ENCODE measurements at places on chromosomes 1 and 21. TPM values are rescaled to one million over a fixed set of nuclear protein-coding genes. Genes with fewer than 3 reads are reported as not detected.

GRCh38 chr1:173097001-173097400 lies 46.3 kb upstream of the TNFSF18 start:
- DNase-seq: no peak
- no peaks in the 10 kb centered on the region for H3K36me3 ChIP-seq
- no peak overlapping the region for H3K4me3 ChIP-seq
- H3K27me3 ChIP-seq: peaks cover 21% of the 10 kb centered on the region
- no peak overlapping the region for H3K27ac ChIP-seq

GRCh38 chr21:45550522-45551210 lies 8.4 kb upstream of the SLC19A1 start:
- peak overlapping the region; percentile 94 for H3K4me3 ChIP-seq
- peaks cover 41% of the 10 kb centered on the region for H3K4me1 ChIP-seq
- no peaks in the 10 kb centered on the region for H3K27me3 ChIP-seq
- H3K36me3 ChIP-seq: peaks cover 3% of the 10 kb centered on the region

DNA sequence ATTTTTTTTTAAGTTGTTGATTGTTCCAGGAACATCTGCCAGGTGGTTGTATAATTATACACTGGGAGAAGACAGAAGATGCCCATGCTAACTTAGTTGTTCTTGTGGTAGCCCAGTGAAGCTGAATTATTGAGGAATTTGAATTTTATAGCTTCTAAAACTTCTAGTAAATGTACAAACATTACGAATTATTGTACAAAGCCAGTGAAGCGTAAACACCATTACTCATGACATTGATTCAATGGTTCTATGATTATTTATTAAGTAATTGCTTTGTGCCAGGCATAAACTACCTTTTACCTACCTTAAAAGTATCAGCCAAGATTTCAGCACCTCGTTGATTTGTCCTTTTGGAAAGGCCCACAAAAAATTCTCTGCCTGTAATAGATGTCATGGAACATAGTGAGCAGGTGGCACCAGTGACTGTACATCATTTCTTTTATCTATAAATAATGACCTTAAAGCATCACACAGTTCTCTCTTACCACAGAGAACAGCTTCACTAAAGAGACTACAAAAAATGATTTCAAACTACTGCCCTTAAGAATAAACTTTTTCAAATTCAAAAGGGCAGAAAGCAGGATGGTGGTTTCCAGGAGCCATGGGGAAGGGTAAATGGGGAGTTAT lies 74.9 kb upstream of the BCL10 start:
- H3K27me3 ChIP-seq: peaks cover 6% of the 10 kb centered on the region
- H3K27ac ChIP-seq: no peak overlapping the region
- H3K36me3 ChIP-seq: no peaks in the 10 kb centered on the region
- no peak for DNase-seq
- no peak overlapping the region for H3K4me3 ChIP-seq
- H3K4me1 ChIP-seq: no peaks in the 10 kb centered on the region

GRCh38 chr1:10724052-10724494 lies 72.4 kb downstream of the CASZ1 start:
- no peaks in the 10 kb centered on the region for H3K27me3 ChIP-seq
- no peaks in the 10 kb centered on the region for H3K4me1 ChIP-seq
- DNase-seq: no peak
- no peaks in the 10 kb centered on the region for H3K36me3 ChIP-seq

GRCh38 chr1:153422450-153423068 lies 6.2 kb downstream of the S100A7A start:
- peaks cover 17% of the 10 kb centered on the region for H3K27me3 ChIP-seq
- no peaks in the 10 kb centered on the region for H3K4me1 ChIP-seq
- no peaks in the 10 kb centered on the region for H3K36me3 ChIP-seq
- DNase-seq: peak; percentile 67
- H3K27ac ChIP-seq: no peak overlapping the region

DNA sequence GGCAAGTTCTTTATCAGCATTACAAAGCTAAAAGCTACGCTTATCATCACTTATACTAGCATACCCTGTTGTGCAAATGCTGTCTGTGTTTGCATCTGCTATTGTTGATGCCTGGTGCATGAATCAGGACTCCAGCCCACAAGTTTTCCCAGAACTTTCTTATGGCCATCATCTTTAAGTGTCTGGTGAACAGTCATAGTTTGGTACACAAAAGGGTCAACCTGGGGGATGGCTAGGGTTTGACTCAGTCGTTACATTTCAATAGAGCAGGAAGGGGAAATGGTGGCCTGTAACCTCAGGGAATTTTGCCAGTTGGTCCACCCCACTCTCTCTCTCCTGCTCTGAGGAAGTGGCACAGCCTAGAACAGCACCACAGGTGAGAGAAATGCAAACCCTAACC lies 35.4 kb downstream of the SELL start:
- H3K36me3 ChIP-seq: peaks cover 7% of the 10 kb centered on the region
- DNase-seq: no peak
- peak overlapping the region; percentile 11 for H3K4me3 ChIP-seq
- H3K27me3 ChIP-seq: no peaks in the 10 kb centered on the region

DNA sequence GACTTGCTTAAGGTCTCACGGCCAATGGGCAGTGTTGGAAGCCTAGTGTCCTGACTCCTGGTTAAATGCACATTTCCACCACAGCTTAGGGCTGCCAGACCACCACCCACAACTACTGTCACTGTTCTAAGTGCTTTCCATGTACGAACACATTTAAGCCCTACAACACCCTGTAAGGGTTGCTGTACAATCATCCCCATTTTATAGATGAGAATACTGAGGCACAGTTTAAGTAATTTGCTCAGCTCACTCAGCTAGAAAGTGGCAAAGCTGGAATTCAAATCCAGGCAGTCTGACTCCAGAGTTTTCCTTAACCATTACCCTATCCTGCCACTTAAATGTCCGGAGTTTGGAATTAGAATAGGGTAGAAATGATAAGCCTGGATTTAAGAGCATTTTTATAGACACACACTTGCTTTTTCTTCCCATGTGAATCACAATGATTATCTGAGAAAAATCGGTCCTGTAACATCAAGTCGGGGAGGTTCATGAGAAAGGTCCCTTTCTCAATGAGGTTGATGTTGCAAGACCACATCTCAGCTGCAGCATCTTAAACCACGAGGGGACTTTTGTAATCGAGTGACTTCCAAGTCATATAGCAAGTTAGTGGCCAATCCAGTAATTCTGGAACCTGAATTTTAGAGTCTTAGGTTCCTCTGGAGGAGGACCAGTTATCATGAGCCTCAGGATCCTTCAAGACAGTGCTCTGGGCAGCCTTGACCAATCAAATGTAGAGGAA lies 8.6 kb downstream of the E2F2 start:
- no peak overlapping the region for H3K27ac ChIP-seq
- DNase-seq: peak; percentile 23
- peaks cover 52% of the 10 kb centered on the region for H3K4me1 ChIP-seq
- H3K27me3 ChIP-seq: no peaks in the 10 kb centered on the region

DNA sequence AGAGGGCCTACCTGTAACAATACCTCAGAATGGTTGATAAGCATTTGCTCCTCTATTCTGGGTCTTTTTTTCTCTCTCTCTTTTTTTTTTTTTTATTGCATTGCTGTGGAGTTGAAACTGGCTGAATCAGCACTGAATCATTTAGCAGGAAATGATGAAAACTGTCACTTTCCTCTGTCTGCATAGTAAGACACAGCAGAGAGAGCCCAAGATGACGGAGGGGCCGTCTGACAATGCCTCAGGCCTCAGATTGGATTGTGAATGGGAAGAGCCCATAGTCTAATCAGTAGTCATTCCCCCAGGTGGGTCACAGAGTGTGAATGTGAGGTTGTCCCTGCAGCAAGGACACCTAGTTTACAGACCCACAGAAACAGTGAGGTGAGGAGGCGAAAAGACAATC lies 193.2 kb upstream of the PLXNA2 start:
- peak; percentile 17 for DNase-seq
- no peaks in the 10 kb centered on the region for H3K4me1 ChIP-seq
- H3K4me3 ChIP-seq: no peak overlapping the region
- no peaks in the 10 kb centered on the region for H3K27me3 ChIP-seq

GRCh38 chr1:161153682-161154337 lies at the start of gene UFC1:
UFC1 (plus strand) TSS chr1:161153978; CDS start chr1:161153998, 20 bp downstream.
- DNase-seq: peak; percentile 82
- H3K36me3 ChIP-seq: peaks cover 5% of the 10 kb centered on the region
- peaks cover 34% of the 10 kb centered on the region for H3K4me1 ChIP-seq
- H3K27me3 ChIP-seq: no peaks in the 10 kb centered on the region
- H3K27ac ChIP-seq: peak within 1 kb of the TSS; percentile 99
- H3K4me3 ChIP-seq: peak within 1 kb of the TSS; percentile 89

GRCh38 chr1:36149237-36149972 lies at the start of gene TRAPPC3:
TRAPPC3 (minus strand) TSS chr1:36149486; CDS start chr1:36149378, 108 bp downstream.
- H3K4me3 ChIP-seq: peak within 1 kb of the TSS; percentile 92
- H3K36me3 ChIP-seq: peaks cover 6% of the 10 kb centered on the region
- H3K27me3 ChIP-seq: no peaks in the 10 kb centered on the region
- peaks cover 67% of the 10 kb centered on the region for H3K4me1 ChIP-seq

DNA sequence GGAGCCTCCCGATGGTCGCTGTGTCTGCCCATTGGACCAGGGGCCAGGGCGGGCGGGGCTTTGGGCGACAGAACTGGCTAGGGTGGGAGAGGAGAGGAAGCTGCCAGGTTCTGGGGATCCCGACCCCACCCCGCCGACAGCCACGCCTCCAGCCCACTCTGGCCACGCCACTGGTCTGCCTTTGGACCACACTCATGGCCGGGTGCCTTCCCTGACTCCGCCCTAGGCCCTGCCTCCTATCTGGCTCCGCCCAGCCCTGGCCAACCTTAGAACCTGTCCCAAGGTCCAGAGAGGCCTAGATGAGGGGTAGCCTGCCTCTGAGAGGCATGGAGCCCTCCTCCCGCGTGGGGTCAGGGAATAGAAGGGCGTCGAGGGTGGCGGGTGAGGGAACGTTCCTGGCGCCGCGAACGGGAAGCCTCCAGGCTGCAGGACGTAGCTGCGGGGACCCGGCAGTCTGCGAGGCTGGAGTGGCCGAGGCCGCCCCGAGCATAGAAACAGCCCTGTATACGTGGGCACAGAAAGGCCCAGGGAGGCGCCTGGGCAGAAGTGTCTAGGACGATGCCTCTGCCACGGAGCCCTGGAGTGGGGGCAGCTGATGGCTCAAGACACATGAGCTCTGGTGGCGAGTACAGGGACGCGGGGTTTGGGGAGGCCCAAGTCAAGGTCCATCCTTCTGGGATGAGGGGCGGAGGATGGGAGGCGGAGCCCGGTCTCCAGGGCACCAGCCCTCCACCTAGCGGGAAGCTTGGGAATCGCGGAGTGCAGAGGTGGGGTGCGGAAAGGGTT lies 11.5 kb upstream of the COL16A1 start:
- H3K27me3 ChIP-seq: peaks cover 57% of the 10 kb centered on the region
- peak; percentile 43 for DNase-seq
- peak overlapping the region; percentile 79 for H3K4me3 ChIP-seq
- H3K27ac ChIP-seq: no peak overlapping the region

GRCh38 chr1:35768350-35769187 lies 1.2 kb downstream of the CLSPN start:
- no peak for DNase-seq
- peak overlapping the region; percentile 44 for H3K27ac ChIP-seq
- H3K4me3 ChIP-seq: peak overlapping the region; percentile 89
- H3K4me1 ChIP-seq: peaks cover 16% of the 10 kb centered on the region
- H3K27me3 ChIP-seq: no peaks in the 10 kb centered on the region

The PEAR1 gene
- total RNA-seq: 0.07 TPM

The THBS3 gene
- total RNA-seq: 28.7 TPM

The RASSF5 gene
- 240 TPM for total RNA-seq

The KDM1A gene
- 50.7 TPM for total RNA-seq
